ENCODE measurements at places on chromosomes 2 and 18.

- no peak for DNase-seq
Observed at GRCh38 chr2:214899751-214900150, 90.3 kb upstream of the BARD1 start.

GRCh38 chr2:118812552-118812951 lies 34.9 kb downstream of the EN1 start:
- DNase-seq: no peak

GRCh38 chr2:47459021-47459420 lies 56.1 kb downstream of the MSH2 start:
- DNase-seq: no peak

- DNase-seq: no peak
Observed at GRCh38 chr18:77144046-77144445, 11.5 kb upstream of the MBP start.

DNA sequence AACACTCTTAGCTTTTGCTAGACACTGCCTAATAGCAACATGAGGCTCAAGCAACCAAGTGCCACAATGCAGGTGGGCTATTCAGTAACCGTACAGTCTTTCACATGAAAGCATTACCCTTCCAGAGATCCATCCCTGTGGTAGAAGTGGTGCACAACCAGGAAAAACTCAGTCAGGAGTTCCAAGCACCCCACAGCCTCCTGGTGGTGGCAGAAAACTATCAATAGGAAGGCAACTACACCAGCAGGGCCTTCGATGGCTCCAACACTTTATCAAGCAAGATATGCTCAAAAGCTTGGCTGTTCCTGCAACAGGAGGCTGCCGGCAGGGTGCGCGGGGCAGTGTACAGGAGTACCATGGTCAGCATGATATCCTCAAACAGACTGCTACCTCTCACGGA lies 176.1 kb upstream of the DLGAP1 start:
- DNase-seq: no peak

GRCh38 chr18:48840491-48840877 lies 110.3 kb downstream of the SMAD7 start:
- DNase-seq: no peak

GRCh38 chr2:199631129-199631528 lies 173.4 kb upstream of the SATB2 start:
- DNase-seq: no peak

DNA sequence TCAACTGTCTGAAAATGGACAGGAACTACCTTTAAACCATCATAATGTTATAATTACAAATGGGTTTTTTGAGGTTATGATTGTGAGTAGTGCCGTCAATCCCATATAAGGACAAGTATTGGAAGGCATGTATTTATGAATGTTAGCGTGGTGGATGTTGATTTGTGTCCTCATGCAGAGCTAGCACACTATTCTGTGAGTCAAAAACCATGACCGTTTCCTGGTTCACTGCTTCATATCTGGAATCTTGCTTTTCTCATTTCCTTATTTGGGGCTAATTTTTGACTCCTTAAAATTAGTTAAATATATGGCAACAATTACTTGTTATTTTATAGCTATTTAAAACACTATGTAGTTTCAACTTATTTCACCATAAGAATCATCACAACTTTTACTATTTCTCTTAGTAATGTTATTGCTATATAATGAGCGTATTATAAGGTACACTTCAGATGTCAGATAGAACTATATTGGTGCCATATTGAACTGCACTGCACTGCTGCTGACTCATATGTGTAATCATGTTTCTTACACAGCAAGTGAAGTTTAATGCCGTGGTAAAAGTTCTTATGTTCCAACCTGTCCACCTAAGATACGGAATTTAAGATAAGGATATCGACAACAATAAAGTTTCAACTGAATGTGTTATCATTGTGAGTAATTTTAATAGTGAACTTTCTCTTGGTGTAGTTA lies 192.8 kb downstream of the PTGR3 start:
- no peak for DNase-seq

GRCh38 chr2:130963849-130964793 lies 127.4 kb downstream of the ARHGEF4 start:
- DNase-seq: no peak

DNA sequence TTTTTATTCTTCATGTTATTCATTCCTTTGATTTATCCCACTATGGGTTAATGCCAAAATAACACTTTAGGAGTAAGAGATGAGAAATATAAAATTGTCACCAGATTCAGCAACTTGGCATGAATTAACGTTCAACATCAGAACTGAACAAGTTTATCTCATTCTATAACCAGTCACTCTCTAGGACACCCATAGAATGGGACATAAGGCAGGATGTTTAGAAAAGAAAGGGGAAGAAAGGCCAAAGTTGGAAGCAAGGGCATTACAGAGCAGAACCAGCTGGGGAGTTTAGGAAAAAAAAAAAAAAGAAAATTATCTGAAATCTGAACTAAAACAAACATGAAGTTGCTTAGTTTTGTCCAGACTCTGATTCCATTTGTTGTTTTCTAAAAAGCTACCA lies 211.0 kb downstream of the PMAIP1 start:
- DNase-seq: no peak

- DNase-seq: peak; percentile 8
Observed at GRCh38 chr2:151999053-151999452, 99.8 kb downstream of the CACNB4 start.

DNA sequence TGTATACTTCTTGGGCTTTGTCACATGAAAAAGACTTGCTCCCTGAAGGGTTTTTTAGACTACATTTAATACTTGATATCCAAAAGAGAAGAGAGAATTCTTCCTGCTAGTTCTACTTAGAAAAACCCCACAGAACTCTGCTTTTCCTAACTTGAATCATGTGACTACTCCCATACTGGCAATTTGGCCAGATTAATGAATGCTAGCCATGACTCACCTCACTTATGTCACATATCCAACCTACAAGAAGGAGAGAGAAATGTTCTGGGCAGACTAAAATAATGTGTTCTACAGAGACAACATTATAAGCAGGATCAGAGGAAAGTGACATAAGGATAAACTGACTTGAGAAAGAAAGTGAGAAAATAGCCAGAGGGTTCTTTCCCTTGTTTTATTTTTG lies 249.3 kb upstream of the GULP1 start:
- no peak for DNase-seq

DNA sequence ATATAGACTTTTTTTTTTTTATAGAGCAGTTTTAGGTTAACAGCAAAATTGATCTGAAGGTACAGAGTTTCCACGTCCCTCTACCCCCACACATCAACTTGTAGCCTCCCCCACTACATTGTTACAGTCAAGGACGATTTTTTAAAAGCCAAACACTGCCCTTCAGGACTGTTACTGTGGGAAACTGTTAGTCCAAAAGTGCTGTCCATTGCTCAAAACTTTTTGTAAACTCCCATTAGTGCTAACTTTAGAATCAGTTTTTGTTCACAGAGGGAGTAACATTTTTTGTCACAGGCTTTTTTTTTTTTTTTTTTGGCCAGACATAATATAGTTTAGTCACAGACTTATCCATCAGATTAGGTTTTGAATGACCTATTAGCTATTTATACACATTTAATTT lies 24.1 kb downstream of the ELP2 start:
- DNase-seq: no peak

GRCh38 chr2:170245312-170245711 lies 67.4 kb downstream of the MYO3B start:
- DNase-seq: no peak

DNA sequence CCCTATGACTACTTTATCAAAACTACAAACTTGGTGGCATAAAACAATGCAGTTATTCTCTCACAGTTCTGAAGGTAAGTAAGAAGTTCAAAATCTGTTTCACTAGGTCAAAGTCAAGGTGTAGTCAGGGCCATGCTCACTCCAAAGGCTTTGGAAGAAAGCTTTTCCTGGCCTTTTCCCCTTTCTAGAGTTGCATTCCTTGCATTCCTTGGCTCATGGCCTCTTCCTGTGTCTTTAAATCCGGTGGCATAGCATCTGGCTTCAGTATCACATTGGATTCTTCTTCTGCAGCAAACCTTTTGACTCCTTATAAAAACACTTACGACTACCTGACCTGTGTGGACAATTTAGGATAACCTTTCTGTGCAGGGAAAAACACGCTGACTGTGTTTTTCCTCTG lies 543.5 kb upstream of the HNMT start:
- DNase-seq: no peak

GRCh38 chr18:14905350-14905749 lies 157.4 kb downstream of the ANKRD30B start:
- DNase-seq: no peak

DNA sequence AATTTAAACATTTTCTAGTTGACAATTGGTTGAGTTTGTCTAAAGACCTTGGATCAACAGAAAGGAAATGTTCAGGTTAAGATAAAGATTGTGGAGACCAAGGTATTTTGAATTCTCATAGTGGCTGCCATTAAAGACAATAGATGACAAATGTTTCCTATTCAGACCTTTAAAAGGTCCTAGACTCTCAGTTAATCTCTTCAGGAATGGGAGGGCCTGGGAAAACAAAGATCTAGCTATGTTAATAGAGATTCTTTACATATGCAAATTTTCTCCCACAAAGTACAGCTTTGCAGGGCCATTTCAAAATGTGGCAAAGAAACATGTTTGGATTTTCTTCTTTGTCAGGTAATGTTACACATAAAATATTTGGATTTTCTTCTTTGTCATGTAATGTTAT lies 403.9 kb downstream of the SPAG16 start:
- no peak for DNase-seq

- no peak for DNase-seq
Observed at GRCh38 chr2:106581755-106582147, 94.6 kb downstream of the CD8B2 start.

DNA sequence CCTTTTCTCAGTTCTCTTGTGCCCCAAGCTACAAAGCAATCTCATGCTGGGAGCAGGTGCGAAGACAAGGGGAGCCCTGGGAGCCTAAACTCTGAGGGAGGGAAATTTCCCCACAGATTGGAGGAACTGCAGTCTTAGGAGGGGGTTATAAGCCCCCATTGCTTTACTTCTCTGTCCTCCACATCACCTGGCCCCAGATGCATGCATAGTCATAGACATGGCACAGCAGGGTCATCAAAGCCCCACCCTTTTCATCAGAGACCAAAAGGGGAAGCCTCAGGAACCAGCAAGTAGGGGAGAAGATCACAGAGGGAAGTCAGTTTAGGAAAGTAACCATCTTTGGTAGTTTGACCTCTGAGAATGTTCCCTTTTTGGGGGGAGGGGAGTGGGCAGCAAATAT lies 33.7 kb downstream of the LANCL1 start:
- no peak for DNase-seq

DNA sequence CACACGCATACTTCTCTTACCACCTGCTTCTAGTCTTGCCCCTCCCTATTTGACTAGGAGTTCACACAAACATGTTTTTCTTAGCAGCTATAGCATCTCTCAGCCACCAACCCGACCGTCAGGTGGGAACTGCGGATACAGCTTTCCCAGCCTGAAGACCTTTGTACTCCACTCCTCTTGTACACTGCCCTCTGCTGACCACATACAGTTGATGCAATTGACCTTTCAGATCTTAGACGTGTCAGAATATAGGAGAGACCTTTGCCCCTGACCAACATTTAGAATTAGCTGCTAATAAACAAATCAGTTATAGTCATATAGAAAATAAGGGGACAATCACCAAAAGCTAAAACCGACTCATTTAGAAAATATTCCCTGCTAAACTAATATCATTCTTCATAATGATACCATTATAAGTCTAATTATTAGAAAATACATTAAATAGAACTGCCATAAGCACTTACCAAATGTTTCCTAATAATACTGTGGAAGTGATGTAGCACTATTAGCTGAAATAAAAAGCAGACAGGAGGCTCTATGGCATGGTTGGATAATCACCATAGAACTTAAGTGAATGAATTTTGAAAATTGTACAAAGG lies 208.4 kb downstream of the RAD51AP2 start:
- no peak for DNase-seq

DNA sequence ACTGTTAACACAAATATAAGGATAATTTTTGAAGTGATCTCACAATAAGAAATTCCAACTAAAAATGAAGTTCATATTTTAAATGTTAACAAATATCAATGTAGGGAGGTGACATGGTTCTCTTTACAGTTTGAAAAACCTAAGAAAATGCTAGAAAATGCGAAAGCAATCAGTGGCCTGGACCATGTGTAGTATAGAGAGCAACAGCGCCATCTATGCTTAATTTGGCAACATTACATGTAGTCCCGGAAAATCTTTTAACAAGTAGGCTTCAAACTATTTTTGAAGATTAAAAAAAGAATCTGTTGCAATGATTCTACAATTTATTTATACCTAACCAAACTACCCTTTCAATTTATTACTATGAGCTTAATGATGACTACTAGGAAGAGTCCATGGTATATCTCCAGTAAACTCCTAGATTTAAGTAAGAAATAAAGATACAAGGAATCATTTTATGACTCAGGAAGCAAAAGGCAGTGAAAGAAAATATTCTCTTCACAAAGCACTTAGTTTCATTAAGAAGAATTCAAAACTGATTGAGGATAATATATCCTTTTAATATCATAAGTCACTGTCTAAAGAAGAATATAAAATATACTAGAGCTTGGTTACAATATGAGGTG lies 33.3 kb downstream of the NDUFA10 start:
- DNase-seq: no peak

- DNase-seq: no peak
Observed at GRCh38 chr2:226683196-226683595, 116.4 kb downstream of the IRS1 start.

DNA sequence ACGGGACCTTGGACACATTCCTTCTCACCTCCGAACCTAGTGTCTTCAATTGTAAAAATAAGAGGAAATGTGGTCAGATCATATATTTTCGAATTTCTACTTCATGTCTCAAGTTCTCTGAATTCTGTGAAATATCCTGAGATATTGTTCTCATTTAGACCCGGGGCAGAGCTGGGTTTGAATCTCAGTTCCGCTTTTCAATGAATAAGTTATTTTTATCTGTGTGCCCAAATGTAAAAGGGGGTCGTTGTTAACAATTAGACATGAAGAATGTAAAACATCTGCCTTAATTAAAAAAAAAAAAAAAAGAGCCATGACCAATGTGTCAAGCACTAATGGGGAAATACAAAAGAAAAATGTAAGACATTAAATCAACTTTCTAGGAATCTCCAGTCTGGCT lies 48.9 kb upstream of the BCL11A start:
- DNase-seq: no peak

GRCh38 chr2:134201533-134201932 lies 52.3 kb upstream of the MGAT5 start:
- no peak for DNase-seq

DNA sequence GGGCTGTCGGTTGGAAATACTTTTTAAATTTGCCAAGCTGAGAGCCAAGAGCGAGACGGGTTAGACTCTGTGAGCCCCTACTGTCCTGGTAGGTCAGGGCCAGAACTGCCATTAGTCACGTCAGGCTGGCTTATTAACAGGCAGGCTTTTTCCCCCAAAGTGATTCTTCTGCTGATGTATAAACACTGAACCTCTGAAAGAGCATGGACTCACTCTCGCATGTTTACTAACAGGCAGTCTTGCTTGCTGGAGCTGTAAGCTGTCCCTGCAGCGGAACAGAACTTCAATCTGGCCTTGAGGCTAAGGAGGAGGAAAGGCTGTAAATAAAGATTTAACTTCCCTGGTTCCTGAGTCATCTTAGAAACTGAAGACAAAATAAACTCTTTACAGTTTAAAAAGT lies 288.4 kb downstream of the PIEZO2 start:
- no peak for DNase-seq

All from stimulated activated CD4-positive, alpha-beta T cell treated with anti-CD3 and anti-CD28 coated beads, Interleukin-4, amount 100 ng/mL, for 4 hours (primary cell).